ENCODE measurements at places on chromosomes 11 and 22.

DNA sequence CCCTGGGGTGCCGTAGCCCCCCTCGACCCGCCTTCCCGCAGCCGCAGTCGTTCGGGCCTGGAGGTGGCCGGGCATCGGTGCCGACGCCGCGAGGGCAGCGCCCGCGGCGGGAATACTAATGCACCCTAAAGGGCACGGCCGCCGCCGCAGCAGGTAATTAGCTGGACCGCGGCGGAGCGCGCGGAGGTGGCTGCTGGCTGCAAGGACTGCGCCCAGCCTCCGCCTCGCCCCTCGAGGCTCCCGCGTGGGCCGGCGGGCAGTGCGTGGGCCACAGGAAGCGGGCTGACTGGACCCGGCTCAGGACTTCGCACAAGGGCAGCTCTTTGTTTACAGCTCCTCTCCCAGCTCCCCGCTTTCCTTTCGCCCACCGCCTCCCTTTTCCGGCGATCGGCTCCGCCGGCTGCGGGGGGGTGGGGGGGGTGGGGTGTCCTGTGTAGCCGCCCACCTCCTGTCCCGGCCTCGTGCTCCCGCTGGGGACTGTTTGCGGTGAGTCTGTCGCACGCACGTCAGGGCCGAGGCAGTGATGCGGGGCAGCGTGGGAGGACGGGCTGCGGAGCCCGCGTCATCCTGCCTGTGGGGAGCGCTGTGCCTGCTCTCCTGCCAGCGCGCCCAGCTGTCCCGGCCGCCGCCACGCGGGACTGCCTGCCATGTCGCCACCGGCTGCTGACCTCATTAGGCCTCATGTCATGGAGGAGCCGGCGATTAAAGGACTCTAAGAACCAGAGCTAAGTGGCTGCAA, 53.2 kb downstream of the GRIK4 start:
- peak; percentile 87 for DNase-seq

DNA sequence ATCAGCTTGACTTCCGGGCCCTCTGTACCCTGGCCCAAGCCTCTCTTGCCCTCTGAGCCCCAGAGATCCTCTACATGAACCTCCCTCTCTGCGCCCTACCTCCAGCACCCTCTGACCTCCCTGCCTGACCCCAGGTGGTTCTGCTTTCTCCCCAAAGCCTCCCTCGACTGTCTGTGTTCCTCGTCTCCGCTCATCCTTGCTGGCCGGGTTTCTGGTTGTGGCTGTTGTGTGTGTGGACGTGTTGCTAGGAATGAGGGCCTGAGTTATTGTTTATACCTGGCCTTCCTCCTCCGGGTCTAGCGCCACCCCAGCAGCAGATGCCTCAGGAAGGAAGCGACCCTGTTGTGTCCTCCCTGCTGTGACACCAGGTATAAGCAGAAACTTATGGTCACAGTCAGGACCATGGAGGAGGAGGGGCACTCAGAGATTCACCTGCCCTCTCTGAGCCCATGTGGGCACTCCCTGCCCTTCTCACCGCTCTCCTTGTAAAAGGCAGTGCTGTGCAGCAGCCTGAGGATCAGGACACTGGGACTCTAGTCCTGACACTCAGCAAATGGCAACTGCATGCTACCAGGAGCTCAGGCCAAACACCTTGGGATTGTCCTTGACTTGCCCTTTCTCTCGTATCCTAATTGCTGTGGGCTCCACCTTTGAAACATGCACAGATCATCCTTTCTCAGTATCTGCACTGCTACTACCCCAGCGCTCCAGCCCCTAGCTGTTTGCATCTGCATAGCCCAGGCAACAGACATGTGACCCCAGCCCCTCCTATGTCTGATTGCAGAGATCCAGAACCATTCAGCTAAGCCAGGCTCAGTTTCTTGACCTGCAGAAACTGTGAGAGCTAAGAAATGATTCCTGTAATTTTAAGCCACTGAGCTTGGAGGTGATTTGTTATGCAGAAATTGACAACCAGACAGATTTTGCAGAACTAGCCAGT, 140.1 kb downstream of the ST3GAL4 start:
- DNase-seq: no peak

- no peak for DNase-seq
These were observed 43.8 kb downstream of the BMAL1 start for GRCh38 chr11:13321431-13321830.

- no peak for DNase-seq
These were observed 20.3 kb downstream of the UQCR10 start for GRCh38 chr22:29787371-29787980.

DNA sequence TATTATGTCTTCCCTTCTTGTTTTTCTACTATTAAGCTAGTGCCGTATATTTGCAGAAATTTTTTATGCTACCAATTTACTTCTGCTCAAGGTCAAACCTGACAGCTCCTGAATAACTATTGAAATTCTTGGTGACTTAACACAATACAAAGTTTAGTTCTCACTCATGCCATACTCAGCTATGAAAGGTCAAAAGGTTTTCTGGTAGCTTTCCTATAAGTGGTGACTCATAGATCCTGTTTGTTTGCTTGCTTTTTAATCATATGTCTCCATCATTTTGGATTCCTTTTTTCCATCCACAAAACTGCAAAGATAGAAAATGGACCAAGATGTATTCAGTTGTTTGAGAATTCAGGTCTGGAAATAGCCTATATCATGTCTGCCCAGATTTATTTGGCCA, 855.8 kb upstream of the LRRC4C start:
- no peak for DNase-seq

DNA sequence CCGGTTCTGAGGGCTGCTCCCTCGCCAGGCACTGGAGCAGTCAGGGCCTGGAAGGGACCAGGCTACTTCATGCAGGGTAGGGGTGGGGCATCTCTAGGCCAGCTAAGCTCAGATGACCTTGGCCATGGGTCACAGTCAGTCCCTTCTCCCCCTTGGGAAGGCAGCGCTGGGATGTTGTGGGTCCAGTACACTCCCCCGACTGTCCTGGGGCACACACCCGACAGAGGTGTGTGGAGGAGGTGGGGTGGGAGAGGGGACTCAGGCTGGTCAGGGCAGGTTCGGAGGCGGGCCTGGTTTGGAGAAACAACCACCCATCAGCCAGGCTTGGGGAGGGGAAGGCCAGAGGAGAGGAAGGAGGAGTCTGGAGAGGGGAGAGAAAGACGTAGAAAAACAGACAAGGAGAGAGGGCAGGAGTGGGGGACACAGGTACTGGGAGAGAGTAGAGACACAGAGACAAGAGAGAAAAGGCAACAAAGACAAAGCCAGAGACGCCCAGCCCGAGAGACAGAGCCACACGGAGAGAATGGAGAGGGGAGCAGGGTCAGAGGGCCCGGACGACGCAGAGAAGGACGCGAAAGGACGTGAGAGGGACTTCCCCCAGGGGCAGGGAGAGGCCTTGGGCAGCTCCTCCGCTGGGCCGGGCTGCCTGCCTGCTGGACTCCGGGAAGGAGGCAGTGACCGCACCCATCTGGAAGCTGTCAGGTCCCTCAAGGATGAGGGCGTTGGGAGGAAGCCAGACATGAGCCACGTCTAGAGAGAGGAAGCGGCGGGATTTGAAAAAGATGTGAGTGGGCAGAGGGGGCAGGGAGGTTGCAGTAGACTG, 30.6 kb upstream of the TSKU start:
- DNase-seq: no peak

DNA sequence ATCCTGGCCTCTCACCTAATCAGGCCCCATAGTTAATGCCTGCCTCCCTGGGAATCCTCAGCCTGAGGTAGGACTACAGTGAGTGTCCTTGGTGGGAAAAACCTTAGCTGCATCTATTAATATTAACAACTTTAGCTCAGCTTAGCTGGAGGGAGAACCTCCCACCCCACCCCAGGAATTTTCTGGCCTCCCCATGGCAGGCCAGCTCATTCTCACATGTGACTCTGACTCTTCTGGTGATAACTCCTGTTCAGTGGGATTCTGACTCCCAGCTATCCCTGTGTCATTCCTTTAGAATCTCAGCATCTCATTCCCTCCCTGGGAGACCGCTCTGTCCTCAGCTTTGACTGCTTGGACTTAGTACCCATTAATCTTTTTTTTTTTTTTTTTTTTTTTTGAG, 14.5 kb downstream of the ART5 start:
- DNase-seq: no peak

DNA sequence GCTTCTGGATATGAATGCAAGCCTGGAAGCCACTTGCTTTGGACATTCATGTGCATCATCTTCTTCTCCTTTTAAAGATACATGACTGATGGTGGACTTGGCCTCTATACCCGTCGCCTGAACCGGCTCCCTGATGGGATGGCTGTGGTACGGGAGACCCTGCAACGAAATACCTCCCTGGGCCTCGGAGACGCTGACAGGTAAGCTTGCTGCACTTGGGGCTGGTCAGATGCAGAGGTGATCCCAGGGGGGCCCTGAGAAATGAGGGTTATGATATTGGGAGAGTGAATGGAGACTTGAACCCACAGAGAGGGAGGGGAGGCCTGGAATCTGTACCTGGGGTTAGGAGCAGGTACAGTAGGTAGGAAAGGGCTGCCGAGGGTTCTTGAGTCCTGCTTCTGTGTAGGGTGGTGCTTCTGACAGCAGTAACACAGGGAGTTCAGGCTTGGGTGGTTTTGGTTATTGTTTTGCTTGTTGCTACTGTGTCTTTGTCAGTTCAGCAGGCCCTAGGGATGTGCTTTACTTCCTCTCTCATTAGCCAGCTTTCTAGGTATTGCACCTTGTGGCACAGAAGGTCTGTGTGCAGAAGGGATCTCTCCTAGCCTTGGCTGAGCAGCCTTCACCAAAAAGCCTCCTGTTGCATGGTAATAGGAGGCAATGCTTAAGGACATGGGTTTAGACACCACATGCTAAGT, 176.1 kb downstream of the DBX1 start:
- DNase-seq: no peak

GRCh38 chr11:15585602-15586331, 471.0 kb downstream of the INSC start:
- no peak for DNase-seq

DNA sequence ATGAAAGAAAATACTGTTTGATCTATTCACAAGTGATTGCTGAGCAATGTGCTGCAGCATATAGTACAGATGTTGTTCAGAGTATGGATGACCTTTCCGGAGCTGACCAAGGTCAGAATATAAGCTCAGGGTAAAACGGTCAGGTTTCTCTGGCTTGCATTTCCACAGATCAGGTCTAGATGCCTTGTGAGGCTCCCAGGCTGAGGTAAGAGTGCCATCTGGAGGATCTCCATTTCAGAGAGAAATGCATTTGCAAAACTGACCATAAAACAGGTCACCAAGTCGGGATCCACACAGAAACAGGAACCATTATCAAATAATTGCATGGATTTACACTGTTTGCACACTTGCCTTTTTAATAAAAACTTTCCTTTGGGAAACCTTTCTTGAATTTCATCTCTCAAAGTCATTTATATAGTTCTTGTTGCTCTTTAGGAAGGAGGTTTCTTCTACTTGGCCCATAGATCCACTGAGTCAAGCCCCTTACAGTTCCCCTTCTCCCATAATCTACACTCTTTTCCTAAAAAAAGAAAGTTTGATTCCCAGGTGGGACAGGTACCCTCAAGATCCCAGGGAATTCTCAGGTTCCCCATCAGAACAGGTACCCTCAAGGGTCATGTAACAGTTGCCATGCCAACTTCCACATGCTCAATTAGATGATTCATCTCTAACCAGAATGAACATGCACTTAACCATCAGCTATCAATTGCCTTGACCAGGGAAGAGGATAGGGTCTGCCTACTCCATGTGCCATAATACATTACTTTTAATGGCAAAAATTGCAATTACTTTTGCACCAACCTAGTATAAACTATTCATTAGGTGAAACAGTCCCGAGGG, 25.0 kb upstream of the TMPRSS5 start:
- no peak for DNase-seq

DNA sequence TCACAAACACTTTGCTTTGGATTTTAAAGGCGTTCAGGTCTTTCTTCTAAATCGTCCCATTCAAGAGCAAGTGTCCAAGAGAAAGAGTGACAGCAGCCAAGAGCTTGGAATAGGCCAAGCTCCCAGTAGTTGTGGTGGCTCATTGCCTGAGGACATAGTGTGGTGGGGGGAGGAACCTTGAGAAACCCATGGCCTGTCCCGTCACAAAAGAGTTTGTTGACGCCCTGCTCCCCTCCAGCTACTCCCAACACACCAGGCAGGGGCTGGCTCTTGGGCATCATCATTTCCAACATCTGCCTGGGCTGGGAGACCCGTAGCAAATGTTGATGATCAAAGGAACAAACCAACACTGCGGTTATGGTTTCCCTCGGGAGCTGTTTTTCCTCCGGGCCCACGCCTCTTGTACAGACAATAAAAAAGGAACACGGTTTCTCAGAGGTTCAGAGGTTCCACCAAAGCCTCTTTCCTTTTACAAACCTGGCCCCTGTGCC, 20.8 kb downstream of the FADS3 start:
- DNase-seq: no peak

DNA sequence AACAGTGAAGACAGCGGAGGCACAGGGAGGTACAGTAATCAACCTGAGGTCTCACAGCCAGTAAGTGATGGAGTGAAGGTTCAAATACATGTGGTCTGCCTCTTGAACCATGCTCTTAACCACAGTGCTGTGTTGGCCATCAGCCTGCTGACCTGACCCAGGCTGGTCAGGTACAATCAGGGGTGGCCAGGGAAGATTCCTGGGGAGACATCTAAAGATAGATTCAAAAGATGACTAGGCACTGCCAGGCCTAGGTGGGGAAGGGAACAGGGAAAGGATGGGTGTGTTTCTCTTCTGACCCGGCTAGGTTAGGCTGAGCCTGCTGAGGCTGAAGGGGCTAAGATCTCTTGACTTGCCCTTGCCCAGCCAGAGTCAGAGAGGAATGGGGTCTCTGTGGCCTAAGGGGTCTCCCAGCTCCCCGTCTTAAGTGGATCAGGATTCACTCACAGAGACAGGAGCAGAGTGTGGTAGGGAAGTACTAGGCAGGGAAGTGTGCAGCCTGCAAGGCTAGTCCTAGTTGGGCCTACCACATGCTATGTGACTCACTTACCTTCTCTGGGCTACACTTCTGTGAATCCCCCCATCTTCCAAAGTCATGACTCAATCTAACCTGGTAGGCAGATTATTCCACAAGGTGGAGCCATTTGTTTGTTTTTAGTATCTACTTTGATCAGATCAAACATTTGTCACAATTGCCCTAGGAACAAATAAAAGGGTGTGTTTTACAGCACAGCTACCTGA, 10.4 kb upstream of the SREBF2 start:
- DNase-seq: peak; percentile 43

DNA sequence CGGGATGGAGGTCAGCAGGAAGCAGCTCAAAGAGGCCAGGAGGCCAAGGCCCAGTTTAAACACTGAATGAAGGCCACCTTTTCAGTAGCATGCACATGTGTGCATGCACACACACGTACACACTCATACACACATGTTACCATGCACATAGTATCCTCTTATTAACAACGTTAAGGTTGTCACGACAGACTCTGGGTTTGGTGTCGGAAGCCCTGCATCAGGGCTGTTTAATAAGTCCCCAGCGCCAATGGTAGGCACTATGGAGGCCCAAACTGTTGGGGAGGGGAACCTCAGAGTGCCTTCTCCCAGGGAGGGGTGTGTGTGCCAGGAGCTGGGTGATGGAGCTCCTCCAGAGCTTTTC, 39.5 kb upstream of the ADA2 start:
- no peak for DNase-seq

GRCh38 chr11:230431-230830, 5.7 kb downstream of the SIRT3 start:
- DNase-seq: no peak

GRCh38 chr11:3002871-3003270, 10.7 kb upstream of the NAP1L4 start:
- DNase-seq: no peak

GRCh38 chr22:17880020-17880419, 105.8 kb upstream of the BID start:
- no peak for DNase-seq

Measured in GM06990 (cell line).